ENCODE measurements at places on chromosomes 5 and 9.

- H3K4me3 ChIP-seq: no peak overlapping the region
- DNase-seq: no peak
- H3K27ac ChIP-seq: no peak overlapping the region
- H3K4me1 ChIP-seq: no peaks in the 10 kb centered on the region
Measured at GRCh38 chr5:102539996-102540728, 41.4 kb upstream of the SLCO6A1 start.

DNA sequence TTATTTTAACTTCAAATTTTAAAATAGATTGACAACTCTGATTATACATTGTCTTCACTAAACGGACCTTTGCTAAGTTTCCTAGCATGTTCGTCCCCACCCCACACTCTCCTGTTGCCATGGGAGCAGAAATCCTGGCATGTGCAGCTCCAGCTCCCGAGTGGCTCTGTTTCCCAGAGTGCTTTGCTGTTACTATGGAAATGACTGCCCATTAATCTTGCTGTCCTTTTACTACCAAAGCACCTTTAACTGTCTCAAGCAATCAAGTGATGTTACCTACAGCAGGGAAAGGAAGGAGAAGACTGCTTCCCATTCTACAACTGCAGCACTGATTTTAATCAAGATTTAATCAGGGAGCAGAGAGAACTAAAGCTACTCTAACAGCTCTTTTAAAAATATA is 212.0 kb upstream of the KIF2A start:
- H3K36me3 ChIP-seq: no peaks in the 10 kb centered on the region
- peak overlapping the region; percentile 50 for H3K4me3 ChIP-seq
- H3K27ac ChIP-seq: no peak overlapping the region
- peaks cover 6% of the 10 kb centered on the region for H3K4me1 ChIP-seq
- peak; percentile 26 for DNase-seq

- H3K4me1 ChIP-seq: peaks cover 6% of the 10 kb centered on the region
- H3K36me3 ChIP-seq: no peaks in the 10 kb centered on the region
- no peak for DNase-seq
- H3K4me3 ChIP-seq: no peak overlapping the region
- H3K27me3 ChIP-seq: no peaks in the 10 kb centered on the region
Measured at GRCh38 chr9:134052491-134052890, 15.3 kb downstream of the BRD3 start.

- H3K4me3 ChIP-seq: no peak overlapping the region
- no peaks in the 10 kb centered on the region for H3K27me3 ChIP-seq
- H3K27ac ChIP-seq: no peak overlapping the region
- H3K4me1 ChIP-seq: peaks cover 31% of the 10 kb centered on the region
- H3K36me3 ChIP-seq: no peaks in the 10 kb centered on the region
- DNase-seq: peak; percentile 67
Measured at GRCh38 chr9:129464972-129465833, 155.7 kb downstream of the C9orf50 start.

DNA sequence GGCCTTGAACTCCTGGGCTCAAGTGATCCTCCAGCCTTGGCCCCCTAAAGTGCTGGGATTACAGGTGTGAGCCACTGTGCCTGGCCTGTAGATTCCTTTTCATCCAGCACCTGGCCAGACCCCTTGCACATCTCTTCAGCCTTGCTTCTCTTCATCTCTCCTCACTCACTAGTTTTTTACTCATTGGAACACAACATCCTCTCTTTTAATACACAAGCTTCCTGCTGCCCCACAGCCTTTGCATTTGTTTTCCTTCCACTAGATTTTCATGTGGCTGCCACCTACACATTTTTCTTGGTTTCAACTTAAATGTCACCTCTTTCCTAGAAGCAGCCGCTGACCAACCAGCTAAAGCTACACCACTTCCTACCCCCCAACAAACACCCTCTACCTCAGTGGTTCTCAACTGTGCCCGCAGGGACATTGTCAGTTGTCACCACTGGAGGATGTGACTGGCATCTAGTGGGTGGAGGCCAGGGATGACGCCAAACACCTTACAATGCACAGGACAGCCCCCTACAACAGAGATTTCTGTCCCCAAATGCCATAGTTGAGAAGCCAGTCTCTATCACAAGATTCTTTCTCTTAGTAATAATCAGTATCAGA is 33.7 kb downstream of the HAVCR1 start:
- DNase-seq: no peak
- H3K4me3 ChIP-seq: no peak overlapping the region
- H3K4me1 ChIP-seq: no peaks in the 10 kb centered on the region
- no peak overlapping the region for H3K27ac ChIP-seq
- no peaks in the 10 kb centered on the region for H3K27me3 ChIP-seq
- H3K36me3 ChIP-seq: no peaks in the 10 kb centered on the region

DNA sequence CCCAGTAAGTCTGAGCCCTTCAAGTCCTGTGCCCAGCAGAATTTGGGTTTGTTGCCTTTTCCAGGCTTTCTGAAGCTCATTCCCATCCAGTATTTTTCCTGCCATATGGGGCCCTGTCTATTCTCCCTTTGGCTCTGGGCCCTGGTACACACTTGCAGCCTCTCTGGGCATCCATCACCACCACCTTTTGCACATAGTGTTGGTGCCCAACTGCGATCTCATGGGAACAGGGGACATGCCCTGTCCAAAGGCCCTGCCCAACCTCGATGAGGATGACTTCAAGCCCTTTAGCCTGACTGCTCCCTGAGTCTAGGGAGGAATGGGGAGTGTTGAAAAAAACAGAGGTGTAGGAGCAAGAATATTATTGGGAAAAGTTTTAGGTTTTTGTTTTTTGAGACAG is 11.5 kb downstream of the RGS3 start:
- no peaks in the 10 kb centered on the region for H3K36me3 ChIP-seq
- H3K4me3 ChIP-seq: no peak overlapping the region
- no peak overlapping the region for H3K27ac ChIP-seq
- H3K27me3 ChIP-seq: no peaks in the 10 kb centered on the region
- DNase-seq: no peak
- no peaks in the 10 kb centered on the region for H3K4me1 ChIP-seq

GRCh38 chr5:3277590-3278196 is 317.9 kb upstream of the IRX1 start:
- H3K36me3 ChIP-seq: no peaks in the 10 kb centered on the region
- H3K4me1 ChIP-seq: no peaks in the 10 kb centered on the region
- no peaks in the 10 kb centered on the region for H3K27me3 ChIP-seq
- no peak overlapping the region for H3K4me3 ChIP-seq

All from GM23248 (cell line).